Thoracic aorta (tissue), 2 donors: ENCODE measurements at places on chromosomes 2 and 18. TPM values are rescaled to one million over a fixed set of nuclear protein-coding genes. Genes with fewer than 3 reads are reported as not detected.

SPATA3 gene
- total RNA-seq, result not detected

DNA sequence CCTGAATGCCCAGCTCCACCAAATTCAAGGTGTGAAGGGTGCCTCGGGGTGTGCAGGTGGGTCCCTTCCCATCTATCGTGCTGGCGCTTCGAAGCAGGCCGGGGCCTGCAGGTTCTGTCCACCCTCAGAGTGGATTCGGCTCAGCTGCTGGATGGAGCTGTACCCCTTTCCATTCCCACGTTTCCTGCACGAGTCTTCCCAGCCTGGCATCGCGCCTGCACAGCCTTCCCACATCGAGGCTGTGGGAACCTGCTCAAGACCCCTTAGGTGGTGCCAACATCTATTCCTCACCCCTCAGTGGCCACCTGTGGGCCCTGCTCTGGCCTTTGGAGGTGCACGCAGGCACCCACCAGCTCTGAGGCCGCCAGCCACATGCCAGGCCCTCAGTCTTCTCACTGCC is 65.7 kb downstream of the PDCL3 start:
- H3K4me1 ChIP-seq, result no peaks in the 10 kb centered on the region
- H3K36me3 ChIP-seq, result no peaks in the 10 kb centered on the region
- H3K27ac ChIP-seq, result no peak overlapping the region

- no peak overlapping the region for H3K27ac ChIP-seq
- no peak for DNase-seq
- H3K27me3 ChIP-seq, result no peaks in the 10 kb centered on the region
- no peaks in the 10 kb centered on the region for H3K36me3 ChIP-seq
Measured at GRCh38 chr2:127913808-127914457, 28.2 kb upstream of the AMMECR1L start.

- DNase-seq, result no peak
- no peak overlapping the region for H3K27ac ChIP-seq
- peaks cover 25% of the 10 kb centered on the region for H3K27me3 ChIP-seq
Measured at GRCh38 chr18:59266886-59267502, 6.3 kb downstream of the RAX start.

LRP1B gene
- 0.27 TPM for total RNA-seq

TBC1D8 gene
- total RNA-seq, result 47.4 TPM

STK17B gene
- total RNA-seq, result 47.6 TPM

DNA sequence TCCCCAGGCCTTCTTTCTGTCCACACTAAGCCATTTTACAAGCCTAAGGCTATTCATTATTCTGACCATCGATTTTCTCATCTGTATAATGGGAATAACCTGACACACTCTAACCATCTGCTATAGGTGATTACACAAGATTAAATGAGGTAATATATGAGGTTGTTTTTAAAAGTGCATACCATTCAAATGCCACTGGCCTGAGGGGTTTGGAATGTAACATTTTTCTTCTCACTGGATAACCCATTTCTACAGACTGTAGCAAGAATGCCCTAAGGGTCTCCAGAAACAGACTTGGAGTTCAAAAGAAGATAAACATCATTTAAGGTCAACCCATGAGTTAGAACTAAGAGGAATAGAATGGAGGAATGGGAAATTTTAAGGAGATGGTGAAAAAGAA is 111.7 kb upstream of the SETBP1 start:
- no peak for DNase-seq
- peaks cover 13% of the 10 kb centered on the region for H3K4me1 ChIP-seq
- no peak overlapping the region for H3K27ac ChIP-seq
- no peak overlapping the region for H3K4me3 ChIP-seq

SCYGR3 gene
- total RNA-seq, result not detected

LTBP1 gene
- 786 TPM for total RNA-seq

KCNIP3 gene
- 22.1 TPM for total RNA-seq

- no peaks in the 10 kb centered on the region for H3K36me3 ChIP-seq
- H3K4me1 ChIP-seq, result peaks cover 25% of the 10 kb centered on the region
- H3K27ac ChIP-seq, result peak overlapping the region; percentile 78
- peak overlapping the region; percentile 100 for H3K4me3 ChIP-seq
- no peak for DNase-seq
Measured at GRCh38 chr2:203328760-203329540, 756 bp downstream of the ABI2 start.

NEU2 gene
- not detected for total RNA-seq

TLX2 gene
- total RNA-seq, result not detected

ANKRD53 gene
- total RNA-seq, result 4.6 TPM

- no peaks in the 10 kb centered on the region for H3K4me1 ChIP-seq
- H3K36me3 ChIP-seq, result no peaks in the 10 kb centered on the region
- no peak overlapping the region for H3K4me3 ChIP-seq
- H3K27ac ChIP-seq, result no peak overlapping the region
- DNase-seq, result no peak
Measured at GRCh38 chr2:205047273-205047839, 502.1 kb downstream of the PARD3B start.

DNA sequence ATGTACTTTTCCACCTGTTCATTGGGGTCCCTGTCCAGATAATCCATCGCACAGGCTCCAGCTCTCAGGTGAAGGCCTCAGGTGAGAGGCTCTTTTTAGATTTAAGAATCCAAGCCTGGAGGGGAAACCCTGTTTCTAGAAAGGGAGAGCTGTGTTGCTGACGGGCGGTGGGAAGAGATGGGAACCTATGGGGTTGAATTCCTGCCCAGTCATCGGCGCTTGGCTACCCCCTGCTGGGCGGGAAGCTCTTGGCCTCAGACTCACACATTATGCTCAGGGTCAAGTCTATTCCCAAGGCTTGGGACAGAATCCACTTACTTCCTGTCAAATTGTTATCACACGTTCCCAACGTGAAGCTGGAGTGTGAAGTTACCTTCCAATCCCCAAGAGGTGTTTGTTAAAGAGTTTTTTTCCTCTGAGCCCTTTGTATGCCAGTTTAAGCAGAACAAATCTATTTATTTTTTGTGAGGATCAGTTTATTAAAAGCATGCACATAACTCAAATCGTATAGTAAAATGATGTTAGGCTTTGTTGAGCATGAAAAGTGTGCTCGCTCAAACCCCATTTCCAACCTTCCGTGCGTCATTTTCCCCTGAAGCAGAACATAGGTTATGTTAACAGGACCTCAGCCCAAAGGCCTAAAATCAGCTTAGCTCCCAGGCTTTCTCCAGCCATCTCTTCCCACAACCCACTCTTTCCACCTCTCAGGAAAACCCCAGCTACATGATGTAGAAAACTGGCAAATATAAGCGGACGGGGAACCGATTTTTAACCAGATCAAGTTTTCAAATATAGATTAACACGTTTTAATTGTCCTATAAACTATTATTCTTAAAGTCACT is 181.7 kb upstream of the ETAA1 start:
- H3K4me1 ChIP-seq, result no peaks in the 10 kb centered on the region
- no peak overlapping the region for H3K4me3 ChIP-seq
- H3K36me3 ChIP-seq, result no peaks in the 10 kb centered on the region

DNA sequence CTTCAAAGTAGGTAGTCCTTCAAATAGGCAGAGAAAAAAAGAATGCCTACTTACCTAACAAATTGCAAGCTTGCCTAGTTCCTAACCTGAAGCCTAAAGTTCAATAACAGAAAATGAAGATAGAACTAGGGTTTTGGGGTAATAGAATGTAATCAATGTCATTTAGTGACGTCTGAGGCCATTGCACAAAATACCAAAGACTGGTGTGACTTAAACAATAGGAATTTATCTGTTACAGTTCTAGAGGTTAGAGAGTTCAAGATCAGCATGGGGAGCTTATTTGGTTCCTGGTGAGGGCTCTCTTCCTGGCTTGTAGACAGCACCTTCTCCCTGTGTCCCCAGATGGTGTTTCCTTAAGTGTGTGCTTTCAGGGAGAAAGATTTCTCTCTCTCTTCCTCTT is 4.7 kb upstream of the NPC1 start:
- H3K27me3 ChIP-seq, result no peaks in the 10 kb centered on the region
- no peak for DNase-seq
- no peaks in the 10 kb centered on the region for H3K36me3 ChIP-seq
- H3K27ac ChIP-seq, result no peak overlapping the region
- H3K4me3 ChIP-seq, result no peak overlapping the region

DNA sequence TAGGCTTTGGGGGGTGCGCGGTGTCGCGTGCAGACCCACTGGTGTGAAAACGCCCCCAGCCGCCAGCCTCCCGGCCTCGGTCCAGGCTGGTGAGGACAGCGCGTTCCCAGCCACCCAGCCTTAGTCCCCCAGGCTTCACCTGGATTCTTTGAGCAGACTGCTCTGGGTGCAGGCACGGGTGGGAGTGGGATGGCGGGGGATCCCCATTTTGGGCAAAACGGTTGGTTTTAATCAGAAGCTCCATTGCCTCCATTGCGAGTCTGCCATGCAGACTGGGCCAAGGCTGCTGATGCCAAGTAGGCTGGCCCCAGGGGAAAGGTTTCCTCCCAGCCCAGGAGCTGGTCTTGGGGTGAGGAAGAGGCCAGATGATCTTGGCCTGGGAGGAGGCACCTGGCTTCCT is 445 bp downstream of the MLPH start:
- DNase-seq, result no peak
- no peak overlapping the region for H3K27ac ChIP-seq
- peaks cover 19% of the 10 kb centered on the region for H3K4me1 ChIP-seq
- no peaks in the 10 kb centered on the region for H3K36me3 ChIP-seq
- peaks cover 12% of the 10 kb centered on the region for H3K27me3 ChIP-seq

- peak overlapping the region; percentile 62 for H3K27ac ChIP-seq
- DNase-seq, result no peak
- H3K4me1 ChIP-seq, result peaks cover 15% of the 10 kb centered on the region
- H3K36me3 ChIP-seq, result peaks cover 12% of the 10 kb centered on the region
Measured at GRCh38 chr2:69196327-69197117, 183.5 kb downstream of the ANTXR1 start.

NT5DC4 gene
- not detected for total RNA-seq

DNA sequence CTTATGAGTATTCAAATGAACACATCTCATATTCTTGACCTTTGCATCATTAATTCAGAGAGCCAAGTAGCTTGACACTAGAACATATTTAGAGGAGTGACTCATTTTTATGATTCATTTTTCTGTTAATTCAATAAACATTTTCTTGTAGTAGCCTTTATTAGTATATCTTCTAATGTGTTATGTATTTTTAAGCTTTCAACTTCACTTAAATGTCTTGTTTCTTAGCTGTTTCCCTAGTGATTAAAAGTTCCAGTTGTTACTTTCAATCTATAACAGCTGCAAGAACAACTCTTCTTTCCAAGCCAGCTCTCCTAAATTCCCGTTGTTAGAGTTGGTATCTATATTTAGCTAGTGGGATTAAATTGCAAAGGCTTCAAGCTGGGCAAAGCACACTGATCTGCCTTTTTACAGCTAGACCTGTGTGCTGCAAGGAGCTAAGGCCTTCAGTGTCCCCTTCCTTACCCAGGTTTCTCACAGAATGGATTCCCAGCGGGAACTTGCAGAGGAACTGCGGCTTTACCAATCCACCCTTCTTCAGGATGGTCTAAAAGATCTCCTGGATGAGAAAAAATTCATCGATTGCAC is at the start of gene KLHL41:
KLHL41 (plus strand) TSS at position 405 of the 588 bp plus-strand sequence; CDS start at position 482, 77 bp downstream.
- H3K4me3 ChIP-seq, result peak within 1 kb of the TSS; percentile 17
- H3K36me3 ChIP-seq, result no peaks in the 10 kb centered on the region
- H3K27ac ChIP-seq, result peak within 1 kb of the TSS; percentile 42
- H3K27me3 ChIP-seq, result no peaks in the 10 kb centered on the region
- peaks cover 32% of the 10 kb centered on the region for H3K4me1 ChIP-seq

LGALSL gene
- total RNA-seq, result 15.8 TPM

GRCh38 chr2:239890206-239890746 is 134.9 kb downstream of the NDUFA10 start:
- no peaks in the 10 kb centered on the region for H3K4me1 ChIP-seq
- DNase-seq, result no peak
- no peak overlapping the region for H3K4me3 ChIP-seq
- no peaks in the 10 kb centered on the region for H3K27me3 ChIP-seq

SP3 gene
- 74.4 TPM for total RNA-seq

DNA sequence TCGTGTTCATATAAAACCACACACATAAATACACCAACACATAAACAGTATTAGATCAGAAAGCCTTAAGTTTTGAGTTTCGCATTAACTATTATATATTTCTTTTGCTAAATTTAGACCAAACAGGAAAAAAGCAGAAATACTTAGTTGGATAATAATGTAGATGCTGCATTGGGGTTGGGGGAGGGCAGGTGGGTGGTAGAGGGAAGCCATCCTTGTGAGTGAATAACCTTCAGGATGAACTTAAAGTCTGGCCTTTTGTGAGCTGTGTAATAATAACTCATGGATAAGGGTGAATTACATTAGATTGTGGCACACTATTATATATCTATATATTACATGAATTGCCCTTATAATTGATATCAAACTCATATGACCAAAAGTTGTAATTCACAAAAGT is 174.7 kb downstream of the WDR7 start:
- no peak overlapping the region for H3K4me3 ChIP-seq
- H3K27ac ChIP-seq, result no peak overlapping the region
- H3K4me1 ChIP-seq, result no peaks in the 10 kb centered on the region
- no peaks in the 10 kb centered on the region for H3K27me3 ChIP-seq

LIMS3 gene
- total RNA-seq, result 16.3 TPM

GRCh38 chr18:28767727-28768211 is 590.8 kb upstream of the CDH2 start:
- H3K36me3 ChIP-seq, result no peaks in the 10 kb centered on the region
- no peak overlapping the region for H3K4me3 ChIP-seq
- H3K27ac ChIP-seq, result no peak overlapping the region
- H3K27me3 ChIP-seq, result no peaks in the 10 kb centered on the region
- peaks cover 7% of the 10 kb centered on the region for H3K4me1 ChIP-seq

HOXD11 gene
- not detected for total RNA-seq

PRSS56 gene
- not detected for total RNA-seq

NEURL3 gene
- total RNA-seq, result not detected

DNA sequence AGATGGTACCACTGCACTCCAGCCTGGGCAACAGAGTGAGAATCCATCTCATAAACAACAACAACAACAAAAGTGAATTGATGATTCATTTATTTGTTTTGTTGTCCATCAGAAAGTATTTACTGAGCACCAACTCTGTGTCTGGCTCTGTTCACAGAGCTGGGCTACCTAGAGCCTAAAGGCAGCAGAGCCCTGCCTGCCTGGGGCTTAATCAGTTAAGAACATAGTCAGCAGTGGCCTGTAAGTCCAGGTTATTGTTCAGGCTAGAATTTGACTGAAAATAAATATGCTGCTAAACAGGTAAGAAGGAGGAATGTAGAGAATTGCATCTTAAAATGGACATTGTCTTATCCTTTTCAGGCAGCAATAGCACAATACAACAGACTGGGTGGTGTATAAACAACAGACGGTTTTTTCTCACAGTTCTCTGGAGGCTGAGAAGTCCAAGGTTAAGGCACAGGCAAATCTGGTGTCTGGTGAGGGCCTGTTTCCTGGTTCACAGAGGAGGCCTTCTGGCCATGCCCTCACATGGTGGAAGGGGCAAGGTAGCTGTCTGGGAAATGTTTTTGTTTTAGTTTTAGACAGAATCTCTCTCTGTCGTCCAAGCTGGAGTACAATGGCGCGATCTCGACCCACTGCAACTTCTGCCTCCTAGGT is 22.2 kb upstream of the ARL4C start:
- no peaks in the 10 kb centered on the region for H3K36me3 ChIP-seq
- no peaks in the 10 kb centered on the region for H3K4me1 ChIP-seq
- no peak for DNase-seq
- no peaks in the 10 kb centered on the region for H3K27me3 ChIP-seq

GRCh38 chr2:86020984-86021383 is 84.7 kb downstream of the POLR1A start:
- peaks cover 2% of the 10 kb centered on the region for H3K36me3 ChIP-seq
- peak overlapping the region; percentile 62 for H3K27ac ChIP-seq
- H3K4me3 ChIP-seq, result no peak overlapping the region
- no peaks in the 10 kb centered on the region for H3K27me3 ChIP-seq
- DNase-seq, result no peak

GRCh38 chr2:164054651-164055050 is 318.8 kb upstream of the FIGN start:
- H3K36me3 ChIP-seq, result no peaks in the 10 kb centered on the region
- no peak overlapping the region for H3K4me3 ChIP-seq
- no peak overlapping the region for H3K27ac ChIP-seq
- H3K4me1 ChIP-seq, result peaks cover 61% of the 10 kb centered on the region
